ENCODE measurements at places on chromosomes 5 and 9.

DNA sequence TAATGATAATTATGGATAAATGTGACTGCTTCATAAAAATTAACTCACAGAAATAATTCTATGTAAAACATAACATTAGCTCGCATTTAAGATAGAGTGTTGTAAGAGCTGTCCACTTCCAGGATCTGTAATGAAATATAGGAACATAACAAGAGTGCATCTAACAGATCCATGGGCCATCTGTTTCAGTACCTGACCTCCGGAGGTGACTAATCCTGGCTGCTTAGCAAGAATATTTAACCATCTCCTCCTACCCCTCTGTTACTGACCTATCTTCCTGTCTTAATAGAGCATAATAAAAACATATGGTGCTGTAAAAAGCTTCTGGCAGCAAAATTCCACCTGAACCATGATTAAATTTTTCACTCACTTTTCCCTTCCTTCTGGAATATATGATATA lies 7.1 kb downstream of the PLCXD3 start:
- no peak for DNase-seq

- DNase-seq: no peak
Measured at GRCh38 chr5:1786621-1787471, 12.8 kb downstream of the MRPL36 start.

GRCh38 chr5:114243972-114244317 lies 117.9 kb upstream of the KCNN2 start:
- no peak for DNase-seq

- no peak for DNase-seq
Measured at GRCh38 chr5:137206030-137206715, 293.0 kb downstream of the SPOCK1 start.

DNA sequence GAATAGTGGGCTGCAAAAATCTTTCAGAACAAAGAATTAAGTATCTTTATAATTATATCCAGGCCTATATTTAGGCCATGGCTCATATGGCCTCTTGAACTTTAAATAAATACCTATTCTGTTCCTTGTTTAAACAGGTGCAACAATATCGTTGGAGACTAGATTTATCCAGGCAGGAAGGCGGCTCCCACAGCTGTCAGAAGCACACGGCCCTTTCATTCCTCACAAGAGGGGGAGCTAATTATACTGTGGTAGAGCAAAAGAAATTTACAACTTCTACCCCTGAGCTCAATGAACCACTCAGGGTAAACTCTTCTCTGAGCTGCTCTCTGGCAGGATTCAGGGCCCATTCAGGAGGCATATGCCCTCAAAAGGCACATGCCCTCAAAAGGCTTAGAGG lies 31.3 kb downstream of the TMEM174 start:
- DNase-seq: no peak

GRCh38 chr5:83368319-83368718 lies 103.2 kb upstream of the VCAN start:
- no peak for DNase-seq

GRCh38 chr5:133219296-133219695 lies 167.5 kb downstream of the HSPA4 start:
- DNase-seq: no peak

- DNase-seq: no peak
Measured at GRCh38 chr5:106640511-106640910, 1030.2 kb downstream of the EFNA5 start.

Measured in HEK293T (cell line).